ENCODE measurements at places on chromosomes 3 and 15. TPM values are rescaled to one million over a fixed set of nuclear protein-coding genes. Genes with fewer than 3 reads are reported as not detected.

- DNase-seq = no peak
Measured at GRCh38 chr3:19645093-19645492, 288.9 kb downstream of the EFHB start.

DNA sequence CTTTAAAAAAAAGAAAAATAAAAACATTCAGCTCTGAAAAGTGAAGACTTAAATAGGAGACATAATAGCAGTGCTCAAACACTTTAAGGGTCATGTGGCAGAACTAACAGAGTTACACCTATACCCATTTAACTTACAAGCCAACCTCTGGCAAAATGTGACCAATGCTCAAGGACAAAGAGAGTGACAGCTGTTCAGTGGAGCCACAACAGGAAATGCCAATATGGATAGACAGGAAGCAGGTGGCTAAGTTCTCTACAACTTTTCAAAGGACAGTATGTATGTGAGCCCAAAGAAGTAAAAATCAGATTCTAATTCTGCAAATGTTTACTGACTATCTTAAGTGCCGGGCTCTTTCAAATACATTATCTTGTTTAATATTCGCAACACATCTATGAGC, 3.4 kb downstream of the TMCC1 start:
- no peak for DNase-seq

GRCh38 chr3:62558549-62559112, 185.3 kb upstream of the FEZF2 start:
- no peak for DNase-seq

- DNase-seq = no peak
Measured at GRCh38 chr3:126307591-126308393, 49.4 kb downstream of the KLF15 start.

GRCh38 chr3:169583269-169583668, 80.2 kb downstream of the MECOM start:
- DNase-seq = no peak

DNA sequence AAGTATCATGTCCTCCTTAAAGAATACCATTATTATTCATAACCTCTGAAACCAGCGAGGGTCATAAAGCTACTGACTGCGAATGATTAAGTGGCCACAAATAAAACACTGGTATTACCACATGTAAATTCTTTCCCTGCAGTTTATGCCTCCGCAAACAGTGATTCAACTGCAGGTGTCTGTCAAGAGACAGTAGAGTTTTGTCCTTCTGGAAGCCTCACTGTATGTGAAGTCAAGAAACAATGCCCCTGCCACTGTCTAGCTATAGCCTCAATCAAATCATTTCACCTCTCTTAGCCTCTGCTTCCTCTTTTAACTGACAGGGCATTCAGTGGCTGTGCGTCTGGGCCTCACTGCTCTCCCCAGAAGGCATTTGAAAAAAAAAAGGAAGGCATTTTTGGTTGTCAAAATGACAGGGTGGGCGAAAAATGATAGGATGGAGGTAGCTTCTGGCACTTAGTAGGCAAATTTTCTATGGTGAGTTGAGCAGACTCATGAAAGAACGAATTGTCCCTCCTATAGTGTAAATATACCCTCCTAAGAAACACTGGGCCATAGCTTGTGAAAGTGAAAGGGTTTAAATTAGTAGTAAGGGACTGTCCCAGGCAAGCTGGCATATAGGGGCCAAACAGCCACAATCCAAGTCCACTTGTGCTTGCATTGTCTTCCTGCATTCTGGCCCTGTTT, 66.7 kb downstream of the FILIP1L start:
- DNase-seq = peak; percentile 89

DNA sequence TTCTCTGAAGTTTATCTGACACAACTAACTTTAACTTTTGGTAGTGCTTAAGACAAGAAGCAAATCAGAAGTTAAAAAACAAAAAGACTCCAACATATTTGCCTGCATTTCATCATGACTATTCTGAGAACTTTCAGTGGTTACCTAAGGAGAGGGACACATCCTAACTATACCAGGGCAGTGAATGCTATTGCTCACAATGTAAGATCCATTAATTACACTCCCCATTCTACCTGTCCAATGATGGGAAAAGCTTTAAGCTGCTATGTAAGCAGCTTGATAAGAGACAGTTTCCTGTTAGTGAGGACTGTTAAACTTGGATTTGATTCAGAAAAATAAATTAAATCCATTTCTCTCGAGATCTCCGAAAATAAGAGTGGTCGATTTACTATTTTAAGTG, 37.5 kb downstream of the SERPINI1 start:
- DNase-seq = no peak

- no peak for DNase-seq
Measured at GRCh38 chr3:112579232-112579631, 17.4 kb downstream of the SLC35A5 start.

DNA sequence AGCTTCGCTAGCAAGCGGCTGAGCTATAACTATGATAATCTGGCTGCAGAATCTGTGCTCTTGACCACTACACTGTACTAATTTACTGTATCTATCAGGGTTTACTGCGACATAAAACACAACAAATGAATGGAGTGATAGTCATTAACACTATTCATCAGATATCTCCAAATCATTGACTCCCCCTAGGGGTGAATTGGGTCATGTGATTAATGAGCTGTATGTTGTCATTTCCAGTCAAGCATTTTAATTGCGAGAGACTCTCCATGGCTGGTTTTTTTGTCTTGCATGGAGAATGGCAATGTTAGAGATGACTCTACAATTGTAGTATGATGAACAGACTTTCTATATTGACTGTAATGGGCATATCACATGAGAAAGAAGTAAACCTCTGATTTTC, 10.5 kb upstream of the TM4SF18 start:
- no peak for DNase-seq

- DNase-seq = no peak
Measured at GRCh38 chr3:116300226-116300625, 145.1 kb downstream of the LSAMP start.

- no peak for DNase-seq
Measured at GRCh38 chr3:4162096-4162495, 141.1 kb upstream of the SETMAR start.

DNA sequence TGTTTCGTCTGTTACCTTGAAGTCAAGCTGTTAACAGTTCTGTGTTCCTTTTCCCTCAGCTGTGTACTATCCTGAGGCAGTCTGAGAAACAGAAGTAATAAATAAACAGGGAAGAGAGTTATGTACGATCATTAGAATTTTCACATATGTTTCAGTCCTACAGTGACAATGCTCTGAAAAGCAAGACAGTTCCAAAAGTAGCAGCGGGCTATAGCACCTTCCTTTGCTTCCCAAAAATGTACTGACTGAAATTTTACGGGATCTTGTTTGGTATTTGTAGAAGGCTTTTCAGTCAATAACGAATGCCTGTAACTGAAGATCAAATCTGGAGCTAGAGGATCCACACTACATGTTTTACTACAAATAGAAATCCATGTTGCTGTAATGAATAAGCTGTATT, 428.1 kb downstream of the PYDC2 start:
- no peak for DNase-seq

DNA sequence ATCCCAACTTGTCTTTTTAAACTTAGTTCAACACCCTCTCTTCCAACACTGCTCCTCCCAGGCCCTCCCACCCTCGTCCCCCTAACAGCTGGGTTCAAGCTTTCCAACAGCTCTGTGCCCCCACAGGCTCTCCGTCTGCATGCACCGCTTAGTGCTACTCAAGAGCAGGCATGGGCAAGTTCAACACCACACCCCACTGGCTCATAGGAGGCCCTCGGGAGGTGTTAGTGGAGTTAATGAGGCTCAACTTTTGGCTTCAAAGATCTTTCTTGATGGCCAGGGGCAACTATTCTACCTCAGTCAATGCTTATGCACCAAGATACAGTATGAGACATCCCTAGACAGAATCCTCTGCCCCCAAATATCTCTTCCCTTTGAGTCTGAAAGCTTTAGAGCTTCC, 114.4 kb downstream of the ANP32A start:
- no peak for DNase-seq

- DNase-seq = no peak
Measured at GRCh38 chr15:81026836-81027599, 26.3 kb downstream of the TLNRD1 start.

DNA sequence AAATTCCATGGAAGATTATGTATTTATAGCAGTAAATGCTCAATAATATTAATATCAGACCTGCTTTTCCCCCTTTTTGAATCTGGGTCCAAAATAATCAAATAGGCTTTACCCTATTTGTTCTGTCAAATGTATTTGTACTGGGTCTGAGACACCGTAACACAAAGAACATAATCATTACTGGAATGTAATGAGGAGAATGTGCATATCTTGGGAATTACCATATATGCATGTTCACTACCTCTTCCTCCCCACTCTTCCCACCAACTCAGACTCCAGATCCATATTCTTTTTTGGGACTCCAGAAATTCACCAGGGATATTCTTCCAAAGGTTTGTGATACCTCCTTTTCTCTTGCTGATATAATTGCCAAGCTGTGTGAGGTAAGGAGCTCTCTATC, 237.1 kb downstream of the KCNMB2 start:
- DNase-seq = no peak

- no peak for DNase-seq
Measured at GRCh38 chr15:77988347-77989295, 88.9 kb downstream of the TBC1D2B start.

DNA sequence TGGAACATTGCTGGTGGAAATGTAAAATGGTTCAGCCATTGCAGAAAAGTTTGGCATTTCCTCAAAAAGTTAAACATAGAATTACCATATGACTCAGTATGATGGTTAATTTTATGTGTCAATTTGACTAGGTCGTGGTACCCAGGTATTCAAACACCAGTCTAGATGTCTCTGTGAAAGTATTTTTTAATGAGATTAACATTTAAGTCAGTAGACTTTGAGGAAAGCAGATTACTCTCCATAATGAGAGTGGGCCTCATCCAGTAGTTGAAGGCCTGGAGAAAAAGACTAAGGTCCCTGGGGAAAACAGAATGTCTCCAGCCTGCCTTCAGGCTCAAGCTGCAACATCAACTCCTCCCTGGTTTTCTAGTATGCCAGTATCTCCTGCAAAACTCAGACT, 42.3 kb upstream of the TMEM87A start:
- no peak for DNase-seq

DNA sequence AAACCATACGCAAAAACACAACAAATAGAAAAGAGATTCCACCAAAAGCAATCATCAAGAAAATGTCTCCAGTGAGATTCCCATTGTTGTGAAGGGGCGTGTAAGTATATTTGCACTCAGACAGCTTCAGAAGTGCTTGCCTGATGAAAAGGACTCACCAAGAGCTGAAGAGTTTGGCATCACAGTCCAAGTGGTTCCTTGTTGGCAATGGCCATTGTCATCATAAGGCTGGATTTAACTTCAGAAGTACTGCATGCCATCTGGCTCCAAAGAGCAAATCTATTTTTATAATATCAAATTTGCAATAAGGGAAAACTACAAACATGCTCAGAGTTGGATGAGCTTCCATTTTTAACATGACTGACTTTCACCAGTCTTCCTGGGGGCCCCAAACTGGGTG, 505.3 kb upstream of the NR2F2 start:
- DNase-seq = no peak

UTS2B gene
- total RNA-seq = 0.26 TPM

SELENOK gene
- 16.3 TPM for total RNA-seq

AMOTL2 gene
- 146 TPM for total RNA-seq

DAZL gene
- not detected for total RNA-seq

RBPMS2 gene
- 33.7 TPM for total RNA-seq

NDN gene
- total RNA-seq = not detected

HRG gene
- total RNA-seq = not detected

All from Panc1 (cell line).